SJSA1 (cell line): ENCODE measurements at places on chromosomes 16 and 17. TPM values are rescaled to one million over a fixed set of nuclear protein-coding genes. Genes with fewer than 3 reads are reported as not detected.
A peak's percentile ranks its signal among the peaks of the same experiment; 100 is the strongest.

GRCh38 chr17:66580956-66581391 is 253.9 kb upstream of the CACNG5 start:
- no peaks in the 10 kb centered on the region for H3K36me3 ChIP-seq
- H3K4me3 ChIP-seq = no peak overlapping the region
- peaks cover 27% of the 10 kb centered on the region for H3K4me1 ChIP-seq
- H3K27ac ChIP-seq = no peak overlapping the region
- DNase-seq = no peak

GRCh38 chr17:45218895-45219661 is 2.6 kb upstream of the FMNL1 start:
- peaks cover 12% of the 10 kb centered on the region for H3K4me1 ChIP-seq
- peaks cover 38% of the 10 kb centered on the region for H3K27me3 ChIP-seq
- peak; percentile 87 for DNase-seq
- H3K27ac ChIP-seq = no peak overlapping the region

- DNase-seq = no peak
- H3K4me1 ChIP-seq = no peaks in the 10 kb centered on the region
- no peak overlapping the region for H3K4me3 ChIP-seq
- no peak overlapping the region for H3K27ac ChIP-seq
These were observed 179.4 kb upstream of the SDK2 start for GRCh38 chr17:73823684-73824083.

DNA sequence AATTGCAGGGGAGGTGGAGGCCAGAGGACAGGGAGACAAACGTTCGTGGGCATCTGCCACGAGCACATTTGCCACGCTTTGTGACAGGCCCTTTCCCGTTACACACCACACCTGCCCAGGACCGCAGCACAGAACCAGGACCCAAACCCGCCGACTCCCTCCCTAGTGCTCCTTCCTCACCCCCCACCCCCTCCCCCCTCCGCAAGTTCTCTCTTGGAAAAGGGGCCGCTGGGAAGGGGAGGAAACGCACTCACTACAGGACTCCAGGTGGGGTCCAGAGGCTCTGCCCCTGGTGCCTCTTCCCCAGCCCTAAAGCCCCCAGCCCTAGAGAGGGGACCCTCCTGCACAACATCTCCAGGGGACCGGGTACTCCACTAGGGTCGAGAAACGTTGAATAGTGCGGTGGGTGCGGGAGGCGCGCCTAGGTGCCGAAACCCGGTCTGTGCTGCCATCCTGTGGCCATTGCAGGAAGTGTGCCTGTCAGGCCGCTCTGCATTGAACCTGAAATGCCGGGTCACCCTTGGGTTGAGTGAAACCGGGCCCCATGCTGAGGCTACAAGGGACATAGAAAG is 21.9 kb upstream of the EIF1 start:
- H3K27ac ChIP-seq = no peak overlapping the region
- H3K4me1 ChIP-seq = peaks cover 10% of the 10 kb centered on the region
- peak; percentile 76 for DNase-seq
- H3K4me3 ChIP-seq = peak overlapping the region; percentile 21; the same call in 1 of the 2 replicates

EVPLL gene
- total RNA-seq = not detected in 2 replicates

KRT32 gene
- total RNA-seq = not detected in 2 replicates

PRAC1 gene
- total RNA-seq = not detected in 2 replicates

NDRG4 gene
- total RNA-seq = 6.9 and 9.2 TPM in 2 replicates

- no peaks in the 10 kb centered on the region for H3K27me3 ChIP-seq
- H3K36me3 ChIP-seq = peaks cover 10% of the 10 kb centered on the region; the same call in 1 of the 2 replicates
- no peak for DNase-seq
- no peak overlapping the region for H3K4me3 ChIP-seq
These were observed 31.1 kb downstream of the ST3GAL2 start for GRCh38 chr16:70407811-70408274.

DNA sequence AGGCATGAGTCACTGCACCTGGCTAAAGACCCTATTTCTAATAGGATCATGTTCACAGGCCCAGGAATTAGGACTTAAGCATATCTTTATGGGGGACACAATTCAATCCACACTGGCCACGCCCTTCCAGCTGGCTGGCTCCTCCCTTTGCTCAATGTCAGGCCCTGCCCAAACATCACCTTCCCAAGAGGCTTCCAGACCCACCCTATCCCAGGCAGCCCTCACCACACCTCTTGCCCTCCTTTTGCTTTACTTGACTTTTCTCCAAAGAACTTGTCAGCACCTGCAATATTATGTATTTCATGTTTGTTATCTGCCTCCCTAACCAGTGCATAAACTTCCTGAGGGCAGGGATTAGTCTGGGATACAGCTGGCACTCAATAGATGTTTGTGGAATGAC is 109.6 kb upstream of the CDH5 start:
- H3K4me1 ChIP-seq = peaks cover 24% of the 10 kb centered on the region
- no peak for DNase-seq
- H3K27me3 ChIP-seq = no peaks in the 10 kb centered on the region
- no peaks in the 10 kb centered on the region for H3K36me3 ChIP-seq

NPIPA2 gene
- total RNA-seq = 0.13 TPM in 1 of 2 replicates, not detected in the other

GRCh38 chr16:77871932-77872331 is 83.6 kb downstream of the VAT1L start:
- no peak for DNase-seq
- no peaks in the 10 kb centered on the region for H3K36me3 ChIP-seq
- H3K27me3 ChIP-seq = no peaks in the 10 kb centered on the region
- no peak overlapping the region for H3K4me3 ChIP-seq
- H3K4me1 ChIP-seq = no peaks in the 10 kb centered on the region

HS3ST3B1 gene
- 14.1 and 17.0 TPM in 2 replicates for total RNA-seq

GRCh38 chr16:86073763-86074493 is 175.0 kb downstream of the IRF8 start:
- no peaks in the 10 kb centered on the region for H3K27me3 ChIP-seq
- H3K4me3 ChIP-seq = no peak overlapping the region
- peak; percentile 10 for DNase-seq

GRCh38 chr17:28426081-28426519 is 20.1 kb upstream of the SLC46A1 start:
- H3K4me1 ChIP-seq = no peaks in the 10 kb centered on the region
- H3K4me3 ChIP-seq = no peak overlapping the region
- H3K27me3 ChIP-seq = peaks cover 4% of the 10 kb centered on the region; the same call in 1 of the 2 replicates

DNA sequence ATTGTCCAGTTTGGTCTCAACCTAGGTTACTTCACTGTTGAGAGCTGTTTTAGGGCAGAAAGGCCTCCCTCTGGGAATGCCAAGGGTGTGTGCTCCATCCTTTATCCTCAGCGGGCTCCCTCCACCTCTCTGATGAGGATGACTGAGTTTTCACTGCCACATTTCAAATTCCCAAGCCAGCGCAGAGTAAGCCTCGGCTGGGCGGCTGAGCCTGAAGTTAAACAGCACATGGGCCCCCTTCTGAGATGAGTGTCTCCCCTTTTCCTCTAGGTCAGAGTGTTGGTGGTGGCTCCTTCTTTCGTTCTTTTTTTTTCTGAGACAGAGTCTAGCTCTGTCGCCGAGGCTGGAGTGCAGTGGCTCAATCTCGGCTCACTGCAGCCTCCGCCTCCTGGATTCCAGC is 5.5 kb upstream of the GCSH start:
- H3K4me1 ChIP-seq = peaks cover 1% of the 10 kb centered on the region
- no peak for DNase-seq
- H3K27ac ChIP-seq = no peak overlapping the region
- no peak overlapping the region for H3K4me3 ChIP-seq
- H3K36me3 ChIP-seq = no peaks in the 10 kb centered on the region

GRCh38 chr16:9091867-9092281 is 430 bp downstream of the HAPSTR1 start:
- peak overlapping the region; percentile 99 for H3K4me3 ChIP-seq
- DNase-seq = peak; percentile 65
- peaks cover 31% of the 10 kb centered on the region for H3K4me1 ChIP-seq
- no peaks in the 10 kb centered on the region for H3K27me3 ChIP-seq

GRCh38 chr17:42252597-42253550 is 23.3 kb downstream of the STAT5B start:
- no peak overlapping the region for H3K4me3 ChIP-seq
- H3K4me1 ChIP-seq = peaks cover 78% of the 10 kb centered on the region
- H3K36me3 ChIP-seq = no peaks in the 10 kb centered on the region
- H3K27me3 ChIP-seq = no peaks in the 10 kb centered on the region
- no peak for DNase-seq
- H3K27ac ChIP-seq = peak overlapping the region; percentile 84

DNA sequence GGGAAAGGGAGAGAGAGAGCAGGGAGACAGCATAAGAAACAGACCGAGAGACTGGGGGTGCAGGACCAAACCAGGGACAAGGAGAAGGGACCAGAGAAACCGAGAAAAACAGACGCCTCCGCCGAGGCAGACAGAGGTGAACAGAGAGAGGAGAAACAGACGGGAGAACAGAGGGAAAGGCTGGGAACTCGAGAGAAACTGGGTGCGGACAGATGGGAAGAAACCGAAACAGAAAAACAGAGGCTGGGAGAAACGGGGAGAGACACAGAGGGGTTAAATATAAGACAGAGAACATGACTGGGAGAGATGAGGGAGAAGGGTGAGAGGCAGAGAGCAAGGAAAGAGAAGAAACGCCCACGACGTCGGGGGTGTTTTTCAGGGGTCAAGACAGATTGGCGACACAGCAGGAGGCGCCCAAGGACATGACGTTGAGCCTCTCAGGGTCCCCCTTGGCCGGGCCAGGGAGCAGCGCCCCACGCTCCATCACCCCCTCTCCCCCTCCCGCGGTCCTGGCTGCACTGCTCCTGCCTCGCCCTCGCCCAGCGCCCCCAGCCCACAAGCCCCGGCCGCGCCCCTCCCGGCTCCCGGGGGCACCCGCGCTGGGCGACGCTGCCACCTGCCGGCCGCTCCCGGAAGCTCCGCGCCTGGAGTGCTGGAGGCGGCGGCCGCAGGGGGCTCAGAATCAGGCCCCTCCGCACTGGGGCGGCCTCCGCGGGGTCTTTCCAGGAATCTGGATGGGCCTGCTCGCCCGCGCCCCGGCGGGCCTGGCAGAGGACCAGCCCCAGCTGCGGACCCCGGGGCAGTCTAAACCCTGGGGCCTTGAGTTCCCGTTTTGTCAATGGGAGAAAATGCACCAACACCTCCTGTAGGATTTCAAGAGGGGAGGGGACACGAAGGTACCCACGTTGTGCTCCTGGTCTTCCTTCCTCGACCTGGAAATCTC is 1.3 kb upstream of the TMEM92 start:
- H3K27ac ChIP-seq = peak overlapping the region; percentile 35
- peak overlapping the region; percentile 48 for H3K4me3 ChIP-seq
- H3K27me3 ChIP-seq = no peaks in the 10 kb centered on the region
- peak; percentile 73 for DNase-seq

MPP3 gene
- 2.4 and 6.4 TPM in 2 replicates for total RNA-seq

DNA sequence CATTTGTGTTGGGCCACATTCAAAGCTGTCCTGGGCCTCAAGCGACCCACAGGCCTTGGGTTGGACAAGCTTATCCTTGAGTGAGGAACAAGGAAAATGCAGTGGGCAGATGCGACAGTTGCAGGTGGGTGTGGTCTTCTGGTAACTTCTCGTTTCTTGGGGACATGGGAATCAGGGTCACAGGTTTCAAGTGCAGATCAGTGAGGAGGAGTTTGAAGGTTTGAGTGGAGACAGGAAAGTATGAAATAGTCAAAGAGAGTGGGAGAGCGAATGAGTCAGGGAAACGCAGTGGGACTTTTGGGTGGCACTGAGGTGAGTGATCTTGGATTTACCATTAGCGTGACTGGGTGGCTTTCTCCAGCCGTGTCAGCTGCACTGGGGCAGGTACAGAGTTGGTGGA is 15.4 kb upstream of the CCL22 start:
- no peaks in the 10 kb centered on the region for H3K36me3 ChIP-seq
- no peak overlapping the region for H3K4me3 ChIP-seq
- H3K27me3 ChIP-seq = peaks cover 6% of the 10 kb centered on the region; the same call in 1 of the 2 replicates
- H3K4me1 ChIP-seq = peaks cover 42% of the 10 kb centered on the region
- no peak for DNase-seq
- no peak overlapping the region for H3K27ac ChIP-seq

GRCh38 chr16:47476654-47477345 is 15.7 kb downstream of the PHKB start:
- H3K27me3 ChIP-seq = no peaks in the 10 kb centered on the region
- H3K4me1 ChIP-seq = 0 out of 2 replicates have a peak, but pooled peaks cover 4% of the 10 kb centered on the region
- no peaks in the 10 kb centered on the region; the same call in 1 of the 2 replicates for H3K36me3 ChIP-seq
- H3K4me3 ChIP-seq = no peak overlapping the region
- no peak for DNase-seq
- H3K27ac ChIP-seq = no peak overlapping the region

GRCh38 chr16:88741368-88741767 is 35.1 kb downstream of the CTU2 start:
- peaks cover 86% of the 10 kb centered on the region for H3K36me3 ChIP-seq
- no peak overlapping the region for H3K4me3 ChIP-seq
- DNase-seq = no peak
- no peaks in the 10 kb centered on the region for H3K27me3 ChIP-seq
- peaks cover 4% of the 10 kb centered on the region; the same call in 1 of the 2 replicates for H3K4me1 ChIP-seq

DNA sequence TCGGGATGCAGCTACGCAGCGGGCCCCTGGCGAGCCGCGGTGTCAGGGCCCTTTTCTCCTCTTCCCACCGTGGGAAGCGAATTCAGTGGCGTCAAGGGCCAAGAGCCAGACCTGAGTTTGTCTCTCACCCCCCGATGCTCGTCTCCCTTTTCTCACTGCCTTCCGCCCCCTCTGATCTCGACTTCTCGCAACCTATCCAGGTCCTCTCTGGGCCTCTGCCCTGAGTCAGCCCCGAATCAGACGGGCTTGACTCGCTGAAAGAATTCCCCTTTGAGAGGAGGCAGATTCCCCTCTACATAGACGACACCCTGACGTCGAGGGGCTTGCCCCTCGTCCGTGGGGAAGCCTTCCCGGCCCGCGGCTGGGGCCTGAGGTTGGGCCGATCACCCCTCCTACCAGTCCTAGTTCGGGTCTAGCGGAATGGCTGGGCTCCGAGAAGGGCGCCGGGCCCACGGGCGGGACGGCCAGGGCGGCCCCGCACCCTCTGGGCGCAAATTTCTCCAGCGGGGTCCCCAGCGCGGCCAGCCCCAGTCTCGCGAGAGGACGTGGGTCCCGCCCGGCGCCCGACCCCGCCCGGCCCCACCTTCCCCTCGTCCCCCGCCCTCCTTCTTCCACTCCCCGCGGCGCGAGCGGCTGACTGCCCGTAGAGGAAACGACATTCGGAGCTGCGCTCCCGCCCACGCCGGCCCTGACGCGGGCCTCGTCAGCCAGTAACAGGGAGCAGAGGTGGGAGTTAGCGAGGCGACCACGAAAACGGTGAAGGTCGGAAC is at the start of gene GGNBP2:
Gene GGNBP2 (plus strand): TSS at position 613 of the 770 bp plus-strand sequence. CDS start 806 bp downstream, outside the sequence.
- peaks cover 42% of the 10 kb centered on the region for H3K36me3 ChIP-seq
- DNase-seq = peak; percentile 91
- H3K27ac ChIP-seq = peak within 1 kb of the TSS; percentile 95
- peaks cover 14% of the 10 kb centered on the region; the same call in 1 of the 2 replicates for H3K4me1 ChIP-seq
- H3K4me3 ChIP-seq = peak within 1 kb of the TSS; percentile 69

- no peaks in the 10 kb centered on the region for H3K27me3 ChIP-seq
- H3K36me3 ChIP-seq = no peaks in the 10 kb centered on the region
- no peak overlapping the region for H3K4me3 ChIP-seq
- H3K27ac ChIP-seq = no peak overlapping the region
- no peak for DNase-seq
These were observed 353.3 kb downstream of the C16orf95 start for GRCh38 chr16:86963600-86964575.

GRCh38 chr16:58755989-58756649 is 22.0 kb upstream of the GOT2 start:
- H3K4me3 ChIP-seq = no peak overlapping the region
- DNase-seq = peak; percentile 9
- H3K27me3 ChIP-seq = peaks cover 19% of the 10 kb centered on the region
